ENCODE measurements at places on chromosomes 2 and 18. TPM values are rescaled to one million over a fixed set of nuclear protein-coding genes. Genes with fewer than 3 reads are reported as not detected.

The SCN3A gene
- total RNA-seq, result not detected

The HOXD13 gene
- 0.29 TPM for total RNA-seq

The LTBP1 gene
- total RNA-seq, result 16.6 TPM

The RELCH gene
- total RNA-seq, result 14.1 TPM

The PAIP2B gene
- 0.30 TPM for total RNA-seq

The SLC9A4 gene
- not detected for total RNA-seq

The ONECUT2 gene
- 0.31 TPM for total RNA-seq

Measured in A549 treated with GW870086 at 1 μM for 4 hours (cell line).